Placental pericyte (primary cell): ENCODE measurements at places on chromosomes 16 and 17. TPM values are rescaled to one million over a fixed set of nuclear protein-coding genes. Genes with fewer than 3 reads are reported as not detected.

The SLC16A11 gene
- total RNA-seq, result 1.1 TPM in 1 of 2 replicates, not detected in the other

The HS3ST3B1 gene
- total RNA-seq, result 5.0 and 28.8 TPM in 2 replicates

The RARA gene
- 27.6 and 30.4 TPM in 2 replicates for total RNA-seq

The KRTAP3-1 gene
- total RNA-seq, result not detected in 2 replicates

The KIF2B gene
- total RNA-seq, result not detected in 2 replicates

The CCL22 gene
- not detected in 2 replicates for total RNA-seq

The TMEM204 gene
- 9.6 and 39.7 TPM in 2 replicates for total RNA-seq

The TBX6 gene
- 0.14 TPM in 1 of 2 replicates, not detected in the other for total RNA-seq
